NCI-H1092 (cell line): ENCODE measurements at places on chromosomes 3 and 15.

- DNase-seq, result no peak
Observed at GRCh38 chr3:74059301-74059922, 434.7 kb upstream of the PDZRN3 start.

DNA sequence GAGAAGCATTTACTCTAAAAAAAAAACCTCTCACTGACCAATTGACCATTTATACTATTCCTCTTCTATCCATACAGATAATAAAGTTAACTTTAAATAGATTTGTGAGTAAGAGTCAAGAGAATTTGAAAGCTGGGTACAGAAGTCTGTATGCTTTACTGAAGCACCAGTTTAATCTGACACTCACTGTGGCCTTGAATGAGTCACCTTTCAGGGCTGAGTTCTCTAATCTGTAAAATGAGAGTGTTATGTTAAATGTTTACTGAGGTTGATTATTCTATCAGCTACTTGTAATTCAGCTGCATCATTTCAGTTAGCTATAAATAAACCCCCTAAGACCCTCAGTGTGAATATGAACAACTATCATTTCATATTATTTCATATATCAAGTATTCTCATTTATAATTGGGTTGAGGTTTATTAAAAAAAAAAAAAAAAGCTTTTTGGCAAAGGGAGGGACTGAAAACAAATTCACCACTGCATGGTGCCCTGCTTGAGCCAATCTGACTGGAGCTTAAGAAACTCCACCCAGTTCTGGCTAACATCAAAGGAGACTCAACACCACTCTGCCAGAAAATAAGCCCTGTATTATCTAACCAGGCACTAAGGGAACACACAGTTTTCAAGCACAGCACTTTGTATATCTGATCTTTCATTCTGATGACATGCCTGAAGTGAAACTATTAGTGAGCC, 2.8 kb downstream of the MAP4 start:
- no peak for DNase-seq

DNA sequence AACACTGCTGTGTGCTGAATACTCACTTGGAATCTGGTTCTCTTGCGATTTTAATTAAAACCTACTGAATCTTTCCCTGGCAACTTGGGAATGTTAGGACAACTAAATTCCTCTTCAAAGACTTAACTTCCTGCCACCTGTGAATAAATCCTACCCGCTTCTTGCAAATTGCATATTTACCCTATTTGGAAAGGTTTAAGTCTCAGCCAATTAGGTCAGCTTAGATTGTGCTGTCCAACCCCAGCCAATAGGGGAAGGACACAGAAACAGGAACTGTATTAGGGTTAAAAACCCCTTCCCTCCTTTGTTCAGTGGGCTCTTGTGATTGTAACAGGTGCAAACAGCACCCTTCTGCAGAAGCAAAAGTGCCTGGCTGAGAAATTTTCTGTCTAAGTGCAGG, 38.6 kb upstream of the FSTL1 start:
- no peak for DNase-seq

DNA sequence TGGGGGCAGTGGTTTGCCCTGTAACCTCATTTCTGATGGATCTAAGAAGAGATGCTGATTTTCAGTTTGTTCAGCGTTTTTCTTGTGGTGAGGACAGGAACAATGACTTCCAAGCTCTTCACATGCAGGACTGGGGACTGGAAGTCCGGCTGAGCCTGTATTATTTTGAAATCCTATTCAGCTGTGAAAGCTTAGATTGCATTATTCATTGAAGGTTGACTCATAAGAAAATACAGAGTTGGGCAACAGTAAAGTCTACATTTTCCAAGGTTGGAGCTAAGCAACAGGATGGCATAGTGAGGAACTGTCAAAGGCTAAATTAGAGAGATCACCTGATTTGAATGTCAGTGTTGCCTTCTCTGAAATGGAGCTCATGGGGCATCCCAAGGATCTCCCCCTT, 230.9 kb upstream of the FEZF2 start:
- no peak for DNase-seq

- DNase-seq, result no peak
Observed at GRCh38 chr3:73610493-73610892, 14.2 kb downstream of the PDZRN3 start.

- no peak for DNase-seq
Observed at GRCh38 chr15:93664213-93664956, 567.0 kb upstream of the MCTP2 start.

- peak; percentile 83 for DNase-seq
Observed at GRCh38 chr3:194046995-194047645, 88.8 kb upstream of the HES1 start.

DNA sequence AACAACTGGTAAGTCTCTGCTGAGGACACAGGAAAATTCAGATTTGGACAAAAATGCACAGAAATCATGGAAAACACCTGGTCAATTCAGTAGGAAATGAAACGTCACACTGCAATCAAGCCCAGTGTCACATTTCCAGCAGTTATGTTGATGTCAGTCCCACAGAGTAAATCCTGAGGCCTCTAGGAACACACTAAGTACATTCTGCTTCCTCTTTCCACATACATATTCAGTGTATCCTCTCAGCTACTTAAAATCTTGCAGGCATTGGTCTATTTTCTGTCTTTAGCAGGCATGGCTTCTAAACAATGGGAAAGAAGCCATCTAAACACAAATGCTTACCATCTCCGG, 207.8 kb downstream of the PLCL2 start:
- DNase-seq, result no peak

GRCh38 chr15:61668444-61668843, 391.8 kb downstream of the VPS13C start:
- no peak for DNase-seq

- DNase-seq, result no peak
Observed at GRCh38 chr15:60745469-60746061, 266.6 kb upstream of the ICE2 start.

GRCh38 chr3:55160241-55160983, 232.6 kb upstream of the LRTM1 start:
- no peak for DNase-seq

DNA sequence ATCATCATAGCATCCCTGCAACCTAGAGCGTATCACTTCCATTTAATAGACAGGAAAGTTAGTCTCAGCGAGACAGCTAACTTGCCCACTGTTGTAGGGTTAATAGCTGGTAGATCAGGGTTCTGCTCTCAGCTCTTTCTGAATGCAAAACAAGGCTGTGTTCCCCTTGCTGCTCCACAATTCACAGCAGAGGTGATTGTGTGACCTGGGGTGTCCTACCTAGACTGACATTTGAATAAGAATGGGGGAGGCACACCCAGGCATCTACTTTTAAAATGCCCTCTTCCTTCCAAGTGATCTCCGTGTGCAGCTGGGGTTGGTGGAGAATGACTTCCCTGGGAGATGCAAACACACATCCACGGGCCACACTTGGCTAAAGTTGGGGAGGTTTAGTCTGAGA, 43.0 kb upstream of the CACNA2D3 start:
- DNase-seq, result no peak

GRCh38 chr15:53910236-53910849, 67.9 kb upstream of the UNC13C start:
- no peak for DNase-seq

DNA sequence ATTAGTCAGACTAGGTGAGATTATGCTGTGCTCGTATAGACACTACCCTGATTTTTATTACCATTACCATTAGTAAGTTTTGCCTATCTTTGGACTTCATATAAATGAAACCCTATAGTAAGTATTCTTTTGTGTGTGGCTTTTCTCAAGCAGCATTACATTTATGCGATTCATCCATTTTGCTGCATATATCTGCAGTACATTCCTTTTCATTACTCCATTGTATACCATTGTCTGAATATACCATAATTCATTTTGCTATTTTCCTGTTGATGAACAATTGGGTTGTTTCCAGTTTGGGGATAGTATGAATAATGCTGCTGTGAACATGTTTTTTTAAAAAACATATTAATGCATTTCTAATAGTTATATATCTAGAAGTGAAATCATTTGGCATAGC, 45.3 kb downstream of the TMEM212 start:
- no peak for DNase-seq

DNA sequence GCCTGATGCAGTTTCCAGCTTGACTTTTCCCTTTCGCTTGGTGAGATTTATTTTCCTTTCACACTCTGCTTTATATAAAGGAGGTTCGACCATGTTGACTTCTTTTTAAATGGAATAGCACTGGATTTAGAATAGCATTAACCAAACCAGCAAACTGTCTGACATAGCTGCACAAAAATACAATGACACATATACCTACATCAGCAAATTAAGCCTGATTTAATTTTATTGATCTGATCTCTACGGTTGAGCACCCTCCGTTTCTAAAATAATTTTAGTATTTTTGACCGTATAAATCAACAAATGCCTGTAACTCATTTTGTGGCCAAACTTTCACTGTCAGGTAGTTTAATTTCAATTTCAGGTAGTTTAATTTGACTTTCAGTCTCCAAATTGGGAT, 5.8 kb upstream of the EIF5A2 start:
- no peak for DNase-seq

- DNase-seq, result no peak
Observed at GRCh38 chr15:87874896-87875711, 381.4 kb downstream of the NTRK3 start.

- DNase-seq, result no peak
Observed at GRCh38 chr3:29754346-29754745, 473.5 kb downstream of the RBMS3 start.

DNA sequence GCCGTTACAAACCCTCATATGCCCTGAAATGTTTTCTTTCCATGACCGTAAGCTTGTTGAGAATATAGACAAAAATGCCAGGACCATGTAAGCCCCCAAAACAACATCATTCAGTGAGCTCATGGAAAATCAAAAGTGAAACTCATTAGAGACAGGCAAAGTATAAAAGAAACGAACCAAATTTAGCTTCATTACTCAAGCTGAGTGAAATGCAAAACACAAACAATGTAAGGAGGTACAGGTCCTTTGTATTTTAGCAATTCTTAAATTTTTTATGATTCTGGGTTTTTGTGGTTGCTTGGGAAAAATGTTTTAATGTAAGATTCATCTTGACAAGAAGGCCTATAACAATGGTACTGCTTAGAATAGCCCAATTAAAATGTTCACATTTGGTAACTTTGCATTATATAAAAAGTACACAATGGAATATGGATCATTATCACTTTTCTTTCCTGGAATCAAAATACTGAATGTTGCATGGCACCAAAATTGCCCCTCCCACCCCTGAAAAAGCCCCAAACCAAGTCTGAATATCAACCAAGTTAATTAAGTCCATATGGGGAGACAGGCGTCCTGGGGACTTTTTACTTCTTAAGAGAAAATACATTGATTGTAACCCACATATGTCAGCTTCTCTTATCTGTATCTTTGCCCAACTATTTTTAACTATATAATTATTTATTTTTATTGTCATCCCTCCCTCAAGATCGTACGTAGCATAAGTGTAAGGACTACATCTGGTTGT, 247.7 kb upstream of the CDIN1 start:
- no peak for DNase-seq

- DNase-seq, result no peak
Observed at GRCh38 chr15:58522391-58522790, 90.6 kb downstream of the LIPC start.

DNA sequence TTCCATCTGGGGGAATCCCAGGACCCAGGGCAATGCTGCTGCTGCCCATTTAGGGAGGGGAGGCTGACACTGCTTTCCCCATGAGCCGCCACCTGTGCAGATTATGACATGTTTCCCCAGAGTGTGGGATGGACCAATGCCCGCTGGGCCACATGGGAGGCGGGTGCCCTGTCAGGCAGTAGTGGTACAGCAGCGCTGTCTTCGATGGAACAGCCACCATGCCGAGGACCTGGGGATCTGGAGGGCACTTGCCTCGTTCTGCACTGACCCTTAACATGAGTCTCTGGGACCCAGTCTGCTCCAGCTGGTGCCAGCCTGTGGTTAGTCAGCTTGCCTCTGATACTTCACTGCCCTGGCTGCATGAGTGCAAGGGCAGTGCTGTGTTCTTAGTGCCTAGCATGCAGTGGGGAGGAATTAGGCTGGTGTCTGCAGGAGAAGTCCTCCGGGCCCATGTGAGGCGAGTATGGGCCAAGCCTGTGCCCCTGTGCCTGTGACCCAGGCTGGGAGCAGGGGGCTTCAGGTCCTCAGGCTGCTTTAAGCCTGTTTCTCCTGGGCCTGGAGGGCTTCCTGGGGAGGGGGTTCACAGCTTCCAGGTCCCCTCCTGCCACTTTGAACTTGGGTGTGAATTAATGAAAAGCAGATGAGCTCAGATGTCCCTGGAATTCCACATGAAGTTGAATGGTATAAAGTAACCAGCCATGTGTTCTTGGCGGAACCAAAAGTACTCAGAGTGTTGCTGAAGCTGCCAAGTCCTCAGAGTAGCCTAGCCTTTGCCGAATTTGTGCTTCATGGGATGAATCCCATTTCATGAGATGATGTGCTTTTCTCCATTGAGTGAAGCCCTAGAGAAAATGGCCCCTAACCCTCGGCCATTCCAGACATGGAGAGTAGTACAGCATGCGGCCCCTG, 22.9 kb downstream of the KLF13 start:
- no peak for DNase-seq

GRCh38 chr15:41483519-41483918, 10.2 kb upstream of the ITPKA start:
- DNase-seq, result no peak

GRCh38 chr15:85091990-85092389, 110.3 kb downstream of the PDE8A start:
- no peak for DNase-seq

DNA sequence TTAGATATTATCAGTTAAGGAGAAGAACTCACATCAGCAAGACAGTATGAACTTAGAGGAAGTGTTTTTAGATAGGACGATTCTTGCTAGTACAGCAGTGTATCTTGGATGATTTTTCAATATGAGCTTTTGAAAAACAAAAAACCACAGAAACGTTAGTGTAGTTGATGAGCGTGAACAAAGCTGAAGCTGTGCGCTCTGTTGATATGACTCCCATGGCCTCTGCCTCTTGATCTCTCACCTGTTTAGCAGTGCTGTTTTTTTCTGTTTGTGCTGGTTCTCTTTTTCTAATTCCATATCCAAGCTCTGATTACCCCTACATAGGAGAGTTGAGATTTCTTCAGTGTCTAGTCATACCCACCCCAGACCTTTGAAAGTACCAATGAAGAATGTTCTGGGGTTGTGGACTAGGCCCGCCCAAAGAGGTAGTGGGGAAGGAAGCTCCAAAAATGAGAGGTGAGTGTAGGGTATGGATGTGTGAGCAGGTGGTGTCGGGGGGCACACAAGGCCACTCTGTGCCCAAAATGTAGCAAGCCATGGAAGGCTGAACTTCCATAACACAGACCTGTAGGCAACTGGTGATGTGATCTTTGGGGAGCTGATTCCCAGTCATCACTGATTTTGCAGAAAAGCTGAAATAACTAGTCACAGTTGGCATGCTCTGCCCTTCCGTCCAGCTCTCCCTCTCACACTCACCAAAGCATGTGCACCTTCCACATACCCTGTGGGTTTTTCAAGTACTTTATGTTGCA, 20.0 kb upstream of the CMTM7 start:
- DNase-seq, result no peak

DNA sequence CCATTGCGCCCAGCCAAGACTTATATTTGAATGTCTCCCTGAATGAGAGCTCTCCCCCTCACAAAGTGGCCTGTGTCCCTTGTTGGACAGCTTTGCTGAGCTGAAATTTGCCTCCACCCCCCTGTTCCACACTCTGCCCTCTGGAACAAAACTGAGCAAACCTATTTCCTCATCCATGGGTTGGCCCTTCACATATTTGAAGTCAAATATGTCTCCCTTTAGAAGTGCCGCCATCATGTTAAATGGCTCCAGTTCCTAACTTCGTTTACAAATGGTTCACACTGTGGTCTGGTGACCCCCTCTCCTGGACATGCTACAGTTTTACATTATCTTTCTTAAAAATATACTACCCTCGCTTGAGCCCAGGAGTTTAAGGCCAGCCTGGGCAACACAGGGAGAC, 4.6 kb downstream of the PLIN1 start:
- no peak for DNase-seq

- no peak for DNase-seq
Observed at GRCh38 chr15:69669446-69669845, 216.8 kb downstream of the RPLP1 start.
